ENCODE measurements at places on chromosomes 6 and 20.
A peak's percentile ranks its signal among the peaks of the same experiment; 100 is the strongest.

- no peak for DNase-seq
Observed at GRCh38 chr6:106692819-106693208, 63.4 kb downstream of the QRSL1 start.

DNA sequence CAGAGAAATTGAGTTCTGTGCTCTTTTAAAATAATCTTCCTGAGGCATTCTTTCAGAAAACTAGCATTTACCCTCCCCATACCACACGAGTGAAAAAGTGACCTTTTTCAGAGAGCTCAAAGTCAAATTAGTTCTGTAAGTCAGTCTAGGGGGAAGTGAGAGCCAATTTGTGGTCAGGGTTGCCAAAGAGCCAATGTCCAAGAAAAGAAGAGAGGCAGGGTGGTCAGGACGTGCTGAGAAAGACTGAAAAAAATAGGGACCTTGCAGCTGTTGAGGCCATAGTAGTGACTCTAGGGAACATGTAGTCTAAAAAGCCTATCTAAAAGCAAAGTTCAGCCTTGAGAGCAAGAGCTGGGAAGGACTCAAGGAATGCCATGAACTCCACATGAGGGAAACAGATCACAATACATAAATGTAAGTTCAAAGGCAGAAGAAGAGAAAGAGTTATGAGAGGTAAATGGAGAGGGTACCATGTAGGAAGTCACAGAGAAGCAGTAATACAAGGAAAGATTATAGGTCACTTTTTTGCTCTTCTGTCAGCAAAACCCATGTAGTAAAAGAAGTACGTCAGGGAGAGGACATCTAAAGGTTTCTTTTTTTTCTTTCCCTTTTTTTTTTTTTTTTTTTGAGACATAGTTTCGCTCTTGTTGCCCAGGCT lies 565.1 kb upstream of the FLRT3 start:
- DNase-seq, result no peak

GRCh38 chr6:125789576-125790357 lies 993 bp upstream of the NCOA7 start:
- peak; percentile 43 for DNase-seq

DNA sequence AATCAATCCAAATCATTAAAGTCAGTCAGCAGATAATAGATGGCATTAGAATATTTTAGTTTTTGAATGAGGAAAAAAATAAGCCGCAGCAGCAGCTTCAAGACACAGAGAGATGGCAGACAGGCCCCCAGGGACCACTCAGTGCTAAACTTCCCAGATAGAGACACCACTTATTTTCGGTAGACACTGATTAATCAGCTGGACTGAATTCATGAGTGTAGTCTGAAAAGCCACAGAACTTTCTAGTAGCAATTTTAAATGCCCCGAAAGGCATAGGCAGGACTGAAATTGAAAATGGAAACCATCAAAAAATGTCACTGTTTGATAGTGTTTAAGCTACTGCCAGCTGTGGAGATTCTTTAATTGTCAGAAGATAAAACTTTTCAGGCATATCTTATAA lies 3.1 kb upstream of the CLDN20 start:
- DNase-seq, result no peak

GRCh38 chr20:56244259-56244658 lies 4.3 kb upstream of the MC3R start:
- DNase-seq, result no peak

GRCh38 chr6:4647414-4648365 lies 128.5 kb upstream of the CDYL start:
- DNase-seq, result no peak

- no peak for DNase-seq
Observed at GRCh38 chr6:19841181-19841580, 4.0 kb downstream of the ID4 start.

DNA sequence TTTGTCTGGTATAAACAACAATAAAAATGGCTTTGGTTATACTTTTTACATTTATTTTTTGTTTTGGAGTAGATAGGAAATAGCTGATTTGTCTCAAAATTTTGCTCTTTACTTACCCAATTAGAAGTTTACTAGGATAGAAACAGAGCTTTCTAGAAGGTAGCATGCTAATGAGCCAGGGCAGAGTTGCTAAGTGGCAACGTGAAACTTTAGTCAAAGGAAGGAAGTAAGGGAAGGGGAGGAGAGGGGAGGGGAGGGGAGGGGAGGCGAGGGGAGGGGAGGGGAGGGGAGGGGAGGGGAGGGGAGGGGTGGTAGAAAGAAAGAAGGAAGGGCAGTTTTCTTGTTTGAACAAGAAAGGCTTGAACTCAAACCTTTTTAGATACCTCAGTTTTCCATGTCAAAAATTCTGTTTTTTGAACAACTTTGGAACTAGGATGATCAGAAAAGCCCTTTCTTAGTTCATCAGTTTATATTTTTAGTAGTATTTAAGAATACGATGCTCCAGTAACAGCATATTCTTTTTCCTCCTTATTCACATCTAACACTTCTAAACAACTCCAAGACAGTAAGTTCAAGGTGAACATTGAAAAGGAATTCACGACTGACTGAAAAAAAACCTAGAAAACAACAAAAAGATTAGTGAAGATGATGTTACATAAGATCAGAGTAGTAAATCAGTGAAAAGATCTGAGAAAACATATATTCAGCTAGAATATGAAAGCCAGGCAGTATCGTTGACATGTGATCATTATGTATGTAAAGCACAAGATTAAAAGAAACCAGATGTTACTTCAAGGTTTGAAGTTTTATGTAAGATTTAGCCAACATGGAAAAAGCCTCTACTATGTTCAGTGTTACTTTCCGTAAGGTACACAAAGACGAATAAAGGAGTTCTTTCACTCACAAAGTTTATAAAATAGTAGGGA lies 263.4 kb downstream of the ARHGAP18 start:
- no peak for DNase-seq

DNA sequence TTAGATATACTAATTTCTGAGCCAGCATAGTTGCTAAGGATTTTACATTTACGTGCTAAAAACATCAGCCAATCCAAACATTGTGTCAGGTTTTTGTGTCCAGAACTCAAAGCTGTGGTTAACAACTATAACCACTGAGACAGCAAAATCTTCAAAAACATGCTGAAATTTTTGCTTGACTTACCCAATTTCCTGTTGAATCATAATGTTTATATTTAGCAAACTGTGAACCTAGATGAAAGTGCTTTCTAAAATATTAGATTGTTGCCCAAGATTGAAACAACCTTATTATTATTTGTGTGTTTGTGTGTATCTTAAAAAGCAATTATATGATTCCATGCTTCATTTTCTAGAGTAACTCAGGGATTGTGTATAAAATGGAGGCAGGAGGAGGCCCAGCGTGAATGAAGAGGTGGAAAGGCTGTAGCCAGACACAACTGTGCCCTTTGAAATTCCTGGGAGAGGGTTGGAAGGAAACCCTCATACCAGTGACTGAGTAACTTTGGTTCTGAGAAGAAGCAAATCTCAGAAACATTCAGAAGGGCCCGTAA lies 48.0 kb downstream of the ARMC2 start:
- DNase-seq, result no peak

DNA sequence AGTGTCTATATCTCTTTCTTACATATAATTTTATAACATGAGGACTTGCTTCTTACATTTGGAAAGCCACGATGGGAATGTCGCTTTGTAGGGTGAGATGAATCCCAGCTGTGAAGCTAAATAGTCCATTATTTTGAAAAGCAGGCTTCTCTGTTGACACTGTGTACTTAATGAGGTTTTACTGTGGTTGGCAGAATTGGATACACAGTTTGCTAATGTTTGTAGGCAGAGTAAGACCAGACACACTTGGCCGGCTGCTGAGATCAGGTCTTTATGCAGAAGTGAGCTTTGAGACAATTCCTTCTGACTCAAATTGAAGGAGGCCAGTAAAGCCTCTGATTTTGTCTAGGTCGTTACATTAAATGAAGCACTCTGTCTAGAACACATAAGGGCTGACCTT lies 93.0 kb downstream of the NDUFAF5 start:
- no peak for DNase-seq

DNA sequence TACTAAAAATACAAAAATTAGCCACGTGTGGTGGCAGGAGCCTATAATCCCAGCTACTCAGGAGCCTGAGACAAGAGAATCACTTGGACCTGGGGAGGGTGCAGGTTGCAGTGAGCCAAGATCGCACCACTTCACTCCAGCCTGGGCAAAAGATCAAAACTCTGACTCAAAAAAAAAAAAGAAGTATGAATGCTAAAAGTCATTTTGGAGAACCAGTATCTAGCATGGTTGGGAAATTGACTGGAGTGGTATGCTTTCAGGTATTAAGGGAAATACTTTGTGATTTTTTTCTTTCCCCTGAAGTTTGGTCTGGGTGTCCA lies 30.1 kb downstream of the PCMT1 start:
- no peak for DNase-seq

DNA sequence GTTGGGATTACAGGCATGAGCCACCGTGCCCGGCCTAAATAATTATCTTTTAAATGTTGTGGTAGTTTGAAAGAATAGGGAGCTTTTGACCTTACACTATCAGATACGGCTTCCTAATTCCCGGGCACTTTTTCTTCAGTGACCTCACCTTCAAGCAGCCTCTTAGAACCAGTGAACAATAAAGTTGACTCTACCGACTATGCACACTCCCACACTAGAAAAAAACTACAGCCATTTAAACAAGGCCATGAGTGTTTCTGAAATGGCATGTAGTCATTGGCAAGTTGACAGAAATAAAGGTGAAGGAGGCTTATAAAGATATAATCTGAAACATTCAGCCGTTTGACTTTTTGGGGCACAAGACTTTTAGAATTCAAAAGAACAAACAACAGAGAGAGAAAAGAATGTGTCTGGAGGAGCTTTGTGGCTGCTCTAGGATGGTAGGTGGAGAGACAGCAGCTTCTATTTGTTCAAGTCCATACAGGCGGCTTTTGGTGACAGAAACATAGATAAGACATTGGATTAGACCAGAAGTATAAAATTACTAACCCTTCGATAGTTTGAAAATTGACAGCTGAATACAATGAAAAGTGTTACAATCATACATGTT lies 75.2 kb downstream of the GJA1 start:
- DNase-seq, result no peak

GRCh38 chr6:69791065-69791471 lies 5.7 kb downstream of the LMBRD1 start:
- no peak for DNase-seq

DNA sequence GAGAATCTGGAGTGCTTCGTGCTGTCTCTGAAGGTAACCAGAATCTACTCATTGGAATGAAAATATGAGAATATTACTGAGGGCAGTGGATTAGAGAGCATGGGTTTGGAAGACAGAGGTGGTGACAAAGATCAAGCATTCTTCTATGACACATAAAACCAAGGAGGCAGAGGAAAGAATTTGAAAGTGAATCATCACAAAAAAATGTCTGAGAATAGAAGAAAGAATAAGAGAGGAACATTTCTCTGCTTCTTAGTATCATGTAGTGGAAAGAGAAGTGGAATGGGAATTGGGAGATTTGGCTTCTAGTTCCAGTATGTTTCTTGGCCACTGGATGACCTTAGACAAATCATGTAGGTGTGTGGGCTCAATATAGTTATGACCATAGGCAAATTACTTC lies 474.0 kb downstream of the TFAP2B start:
- no peak for DNase-seq

DNA sequence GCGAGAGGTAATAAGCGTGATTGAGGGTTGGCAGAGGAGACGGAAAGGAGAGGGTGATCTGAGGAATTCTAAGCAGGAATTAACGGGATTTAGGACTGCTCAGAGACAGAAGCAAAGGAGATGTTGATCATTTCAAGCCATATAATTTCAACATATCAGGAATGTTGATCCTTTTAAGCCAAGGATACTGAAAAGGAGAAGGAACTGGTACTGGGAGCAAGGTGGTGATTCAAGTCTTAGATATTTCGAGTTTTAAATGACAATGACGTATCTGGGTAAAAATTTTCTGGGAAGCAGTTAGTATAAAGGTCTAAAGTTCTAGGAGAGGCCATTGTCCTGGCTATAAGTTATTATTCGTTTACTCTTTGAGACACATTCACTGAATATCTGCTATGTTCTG lies 91.3 kb upstream of the OGFRL1 start:
- DNase-seq, result no peak

DNA sequence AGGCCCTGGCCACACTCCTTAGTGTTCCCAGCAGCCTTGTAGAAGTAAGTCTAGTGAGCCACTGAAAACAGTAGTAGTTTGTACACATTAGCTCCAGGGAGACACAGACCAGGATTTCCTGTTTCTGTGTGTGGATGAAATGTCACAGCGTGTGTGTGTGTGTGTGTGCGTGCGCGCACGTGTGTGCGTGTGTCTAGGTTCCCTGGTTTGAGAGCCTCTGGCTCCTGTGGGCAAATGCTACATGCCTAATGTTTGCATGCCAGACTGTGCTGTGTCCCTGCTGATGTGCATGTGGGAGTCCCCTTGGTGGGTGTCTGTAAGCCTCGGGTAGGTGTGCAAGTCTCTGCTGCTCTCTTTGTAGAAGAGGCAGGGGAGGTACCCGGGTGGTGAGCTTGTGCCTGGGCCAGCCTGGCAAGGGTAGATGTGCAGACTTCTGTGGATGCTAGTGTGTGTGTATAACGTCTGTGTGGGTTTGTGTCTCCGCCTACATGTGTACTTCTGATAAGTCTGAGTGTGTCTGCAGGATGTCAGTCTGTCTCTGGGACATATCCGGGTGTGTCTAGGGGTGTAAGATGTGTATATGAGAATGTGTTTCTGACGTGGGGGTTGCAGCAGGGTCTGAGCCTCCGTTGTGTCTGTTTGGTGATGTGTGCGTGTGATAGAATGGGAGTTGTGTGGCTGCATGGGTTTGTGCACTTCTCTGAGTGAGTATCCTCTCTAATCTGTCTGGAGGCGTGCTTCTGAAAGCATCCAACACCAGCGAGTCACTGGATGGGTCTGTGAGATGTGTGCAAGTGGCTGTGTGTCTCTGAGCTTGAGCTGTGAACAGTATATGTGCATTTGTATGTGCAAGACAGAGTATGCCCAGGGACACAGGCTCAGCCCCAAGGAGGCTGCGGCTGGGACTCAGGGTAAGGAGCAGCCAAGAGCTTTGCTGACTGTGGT lies 19.0 kb upstream of the TLDC2 start:
- peak; percentile 26 for DNase-seq

GRCh38 chr6:50707652-50708300 lies 5.5 kb upstream of the TFAP2D start:
- no peak for DNase-seq

GRCh38 chr6:153436351-153436750 lies 305.3 kb upstream of the RGS17 start:
- no peak for DNase-seq

- no peak for DNase-seq
Observed at GRCh38 chr20:668638-669037, 7.0 kb downstream of the SCRT2 start.

GRCh38 chr20:11698124-11698523 lies 219.6 kb upstream of the BTBD3 start:
- no peak for DNase-seq

- no peak for DNase-seq
Observed at GRCh38 chr6:169240591-169241390, 12.9 kb downstream of the THBS2 start.
